ENCODE measurements at places on chromosomes 1 and 21. TPM values are rescaled to one million over a fixed set of nuclear protein-coding genes. Genes with fewer than 3 reads are reported as not detected.

Gene DENND2D
- total RNA-seq, result 2.3 TPM

Gene CACHD1
- 6.8 TPM for total RNA-seq

Gene RGS1
- 52.9 TPM for total RNA-seq

DNA sequence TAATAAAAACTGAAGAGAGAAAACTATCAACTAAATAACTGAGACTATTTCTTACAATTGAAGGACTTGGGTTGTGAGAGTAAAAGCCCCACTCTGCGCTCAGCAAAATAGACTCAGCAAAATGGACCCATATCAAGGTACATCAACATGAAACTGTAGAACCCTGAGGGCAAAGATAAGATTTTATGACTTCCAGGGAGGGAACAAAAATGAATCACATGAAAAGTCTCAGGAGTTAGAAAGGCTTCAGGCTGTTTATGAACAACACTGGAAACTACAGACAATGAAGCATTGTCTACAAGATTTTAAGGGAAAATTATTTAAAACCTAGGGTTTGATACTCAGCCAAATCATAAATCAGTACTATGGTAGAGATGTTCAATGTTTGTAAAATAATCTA is 434.3 kb downstream of the PTPRC start:
- no peak for DNase-seq
- no peak overlapping the region for H3K4me3 ChIP-seq
- no peak overlapping the region for H3K27ac ChIP-seq
- H3K4me1 ChIP-seq, result no peaks in the 10 kb centered on the region
- no peaks in the 10 kb centered on the region for H3K27me3 ChIP-seq

DNA sequence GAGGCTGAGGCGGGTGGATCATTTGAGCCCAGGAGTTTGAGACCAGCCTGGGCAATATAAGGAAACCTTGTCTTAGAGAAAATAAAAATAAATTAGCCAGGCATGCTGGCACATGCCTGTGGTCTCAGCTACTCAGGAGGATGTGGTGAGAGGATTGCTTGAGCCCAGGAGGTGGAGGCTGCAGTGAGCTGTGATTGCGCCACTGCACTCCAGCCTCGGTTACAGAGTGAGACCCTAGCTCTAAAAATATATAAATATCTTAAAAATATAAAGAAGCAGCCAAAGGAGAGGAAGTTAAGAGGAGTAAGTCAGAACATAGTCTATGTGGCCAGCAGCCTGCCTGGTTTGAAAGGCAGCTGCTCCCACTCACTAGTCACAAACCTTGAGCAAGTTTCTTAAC is 4.5 kb upstream of the IL10RB start:
- peaks cover 17% of the 10 kb centered on the region for H3K36me3 ChIP-seq
- no peak overlapping the region for H3K27ac ChIP-seq
- H3K4me3 ChIP-seq, result no peak overlapping the region
- DNase-seq, result no peak
- H3K27me3 ChIP-seq, result no peaks in the 10 kb centered on the region

GRCh38 chr1:168636642-168637111 is 60.3 kb downstream of the XCL1 start:
- peak; percentile 79 for DNase-seq
- H3K27me3 ChIP-seq, result no peaks in the 10 kb centered on the region
- no peaks in the 10 kb centered on the region for H3K36me3 ChIP-seq
- H3K4me1 ChIP-seq, result peaks cover 29% of the 10 kb centered on the region
- peak overlapping the region; percentile 62 for H3K27ac ChIP-seq

GRCh38 chr1:230393722-230394121 is 32.4 kb downstream of the PGBD5 start:
- H3K27ac ChIP-seq, result no peak overlapping the region
- peaks cover 3% of the 10 kb centered on the region for H3K27me3 ChIP-seq
- no peaks in the 10 kb centered on the region for H3K4me1 ChIP-seq
- no peak overlapping the region for H3K4me3 ChIP-seq

DNA sequence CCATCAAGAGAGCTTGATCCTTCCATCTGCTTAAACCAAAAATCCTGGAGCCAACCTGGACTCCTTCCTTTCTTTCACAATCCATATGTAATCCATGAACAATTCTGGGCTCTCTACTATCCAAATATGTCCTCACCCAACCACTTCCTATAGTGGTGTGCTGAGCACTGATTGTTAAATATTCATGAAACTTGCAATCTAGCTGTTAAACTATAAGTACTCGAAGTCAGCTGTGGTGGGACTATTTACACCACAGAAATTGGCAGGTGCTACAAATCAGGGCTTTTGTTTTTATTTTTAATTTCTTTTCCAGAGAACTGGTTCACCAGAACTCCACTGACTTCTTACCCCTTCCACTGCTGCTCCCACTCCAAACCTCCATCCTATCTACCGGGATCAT is 57.2 kb upstream of the KCND3 start:
- no peak overlapping the region for H3K4me3 ChIP-seq
- DNase-seq, result no peak
- H3K27ac ChIP-seq, result no peak overlapping the region
- H3K27me3 ChIP-seq, result no peaks in the 10 kb centered on the region
- H3K36me3 ChIP-seq, result no peaks in the 10 kb centered on the region
- no peaks in the 10 kb centered on the region for H3K4me1 ChIP-seq

DNA sequence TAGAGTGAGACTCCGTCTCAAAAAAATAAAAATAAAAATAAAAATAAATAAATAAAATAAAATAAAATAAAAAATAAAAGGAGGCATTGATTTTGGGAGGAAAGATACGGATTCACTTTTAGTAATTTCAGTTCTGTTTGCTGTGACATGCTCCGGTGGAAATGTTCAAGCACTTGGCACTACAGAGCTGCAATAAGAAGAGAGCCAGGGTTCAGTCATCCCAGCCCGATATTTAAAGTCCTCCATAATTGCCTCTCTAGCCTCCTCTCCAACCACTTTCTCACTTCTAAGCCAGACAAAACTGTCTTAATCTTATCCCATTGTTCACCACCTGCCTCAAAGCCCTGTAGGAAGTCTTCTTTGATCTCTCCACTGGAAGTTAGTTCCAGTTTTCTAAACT is 55.0 kb upstream of the MACF1 start:
- H3K4me3 ChIP-seq, result no peak overlapping the region
- no peaks in the 10 kb centered on the region for H3K27me3 ChIP-seq
- H3K4me1 ChIP-seq, result peaks cover 83% of the 10 kb centered on the region
- no peaks in the 10 kb centered on the region for H3K36me3 ChIP-seq

DNA sequence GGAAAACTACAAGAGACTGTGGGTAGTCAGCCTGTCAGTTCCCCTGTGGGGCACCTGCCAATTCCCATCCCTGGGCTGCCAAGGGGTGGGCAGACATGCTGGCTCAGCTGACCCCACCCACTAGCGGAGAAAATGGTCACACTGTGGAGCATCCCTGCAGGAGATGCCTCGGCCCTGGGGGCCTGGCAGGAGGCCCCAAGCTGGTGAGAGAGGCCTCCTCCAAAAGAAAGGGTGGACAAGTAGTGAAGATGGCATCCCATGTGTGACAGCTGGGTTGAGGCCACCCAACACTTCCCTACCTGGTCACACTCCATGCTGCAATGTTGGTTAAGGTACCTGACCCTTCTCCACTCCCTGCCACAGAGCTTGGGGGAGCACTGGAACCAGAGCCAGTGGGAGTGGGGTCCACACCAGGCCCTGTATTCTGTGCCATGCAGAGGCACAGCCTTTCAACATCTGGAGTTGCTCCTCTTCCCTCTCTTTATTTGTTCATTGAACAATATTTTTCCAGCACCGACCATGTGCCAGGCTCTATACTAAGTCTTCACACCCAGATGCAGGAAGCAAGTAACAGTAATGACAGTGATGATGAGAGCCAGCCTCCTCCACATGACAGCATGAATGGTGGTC is 59.5 kb downstream of the KLHDC7A start:
- H3K36me3 ChIP-seq, result no peaks in the 10 kb centered on the region
- no peak for DNase-seq
- H3K27ac ChIP-seq, result no peak overlapping the region

DNA sequence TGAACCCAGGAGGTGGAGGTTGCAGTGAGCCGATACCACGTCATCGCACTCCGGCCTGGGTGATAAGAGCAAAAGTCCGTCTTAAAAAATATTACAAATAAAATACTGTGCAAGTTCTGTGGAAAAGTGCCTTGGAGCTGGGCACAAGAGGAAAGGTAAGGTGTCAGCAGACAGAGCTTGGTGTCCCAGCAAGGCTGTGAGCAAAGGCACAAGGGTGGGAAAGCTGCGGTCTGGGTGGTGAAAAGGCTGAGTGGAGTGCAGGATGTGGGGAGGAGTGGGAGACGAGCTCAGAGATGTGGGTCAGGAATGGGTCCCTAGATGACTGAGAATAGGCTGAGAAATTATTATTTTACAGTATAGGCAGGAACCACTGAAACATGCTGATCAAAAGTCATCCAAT is 150.6 kb downstream of the RHOU start:
- H3K36me3 ChIP-seq, result no peaks in the 10 kb centered on the region
- DNase-seq, result no peak
- no peak overlapping the region for H3K27ac ChIP-seq
- no peaks in the 10 kb centered on the region for H3K27me3 ChIP-seq

DNA sequence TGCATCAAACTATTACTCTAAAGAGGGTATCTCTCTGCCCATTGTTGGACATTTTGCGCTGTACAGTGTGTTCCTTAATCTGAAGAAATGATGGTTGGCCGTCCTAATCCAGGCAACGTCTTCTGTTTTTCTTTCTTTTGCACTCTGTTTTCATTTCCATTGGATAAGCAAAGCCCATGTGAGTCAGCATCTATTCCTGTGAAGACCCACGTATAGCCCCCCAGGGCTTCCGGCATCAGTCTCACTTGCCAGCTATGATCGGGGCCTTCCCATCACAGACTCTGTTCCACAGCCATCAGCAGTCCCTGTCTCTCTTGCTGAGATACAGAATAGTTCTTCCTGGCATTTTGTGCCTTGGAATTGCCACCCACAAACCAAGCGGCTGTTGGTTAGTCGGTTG is 29.2 kb upstream of the BRDT start:
- no peaks in the 10 kb centered on the region for H3K4me1 ChIP-seq
- H3K36me3 ChIP-seq, result no peaks in the 10 kb centered on the region
- DNase-seq, result no peak
- H3K27me3 ChIP-seq, result no peaks in the 10 kb centered on the region
- H3K4me3 ChIP-seq, result no peak overlapping the region

GRCh38 chr1:6385488-6386191 is 7.9 kb downstream of the ACOT7 start:
- peak overlapping the region; percentile 1 for H3K27ac ChIP-seq
- H3K4me1 ChIP-seq, result no peaks in the 10 kb centered on the region
- DNase-seq, result peak; percentile 92
- no peaks in the 10 kb centered on the region for H3K27me3 ChIP-seq

DNA sequence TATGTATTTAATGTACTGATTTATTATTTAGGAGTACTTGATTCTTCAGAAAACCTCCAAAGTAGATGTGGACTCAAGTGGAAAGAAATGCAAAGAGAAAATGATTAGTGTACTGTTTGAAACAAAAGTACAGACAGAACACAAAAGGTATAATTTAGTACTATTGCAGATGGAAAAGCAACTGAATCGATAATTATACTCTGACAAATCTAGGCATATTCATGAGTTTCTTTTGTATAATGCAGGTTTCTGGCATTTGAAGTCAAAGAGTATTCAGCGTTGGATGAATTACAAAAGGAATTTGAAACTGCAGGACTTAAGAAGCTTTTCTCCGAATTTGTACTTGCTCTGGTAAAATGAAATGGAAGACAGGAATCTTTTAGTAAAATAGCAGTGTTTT is 12.5 kb downstream of the RWDD3 start:
- DNase-seq, result no peak
- no peak overlapping the region for H3K27ac ChIP-seq
- H3K4me3 ChIP-seq, result no peak overlapping the region
- H3K36me3 ChIP-seq, result no peaks in the 10 kb centered on the region
- peaks cover 17% of the 10 kb centered on the region for H3K4me1 ChIP-seq

DNA sequence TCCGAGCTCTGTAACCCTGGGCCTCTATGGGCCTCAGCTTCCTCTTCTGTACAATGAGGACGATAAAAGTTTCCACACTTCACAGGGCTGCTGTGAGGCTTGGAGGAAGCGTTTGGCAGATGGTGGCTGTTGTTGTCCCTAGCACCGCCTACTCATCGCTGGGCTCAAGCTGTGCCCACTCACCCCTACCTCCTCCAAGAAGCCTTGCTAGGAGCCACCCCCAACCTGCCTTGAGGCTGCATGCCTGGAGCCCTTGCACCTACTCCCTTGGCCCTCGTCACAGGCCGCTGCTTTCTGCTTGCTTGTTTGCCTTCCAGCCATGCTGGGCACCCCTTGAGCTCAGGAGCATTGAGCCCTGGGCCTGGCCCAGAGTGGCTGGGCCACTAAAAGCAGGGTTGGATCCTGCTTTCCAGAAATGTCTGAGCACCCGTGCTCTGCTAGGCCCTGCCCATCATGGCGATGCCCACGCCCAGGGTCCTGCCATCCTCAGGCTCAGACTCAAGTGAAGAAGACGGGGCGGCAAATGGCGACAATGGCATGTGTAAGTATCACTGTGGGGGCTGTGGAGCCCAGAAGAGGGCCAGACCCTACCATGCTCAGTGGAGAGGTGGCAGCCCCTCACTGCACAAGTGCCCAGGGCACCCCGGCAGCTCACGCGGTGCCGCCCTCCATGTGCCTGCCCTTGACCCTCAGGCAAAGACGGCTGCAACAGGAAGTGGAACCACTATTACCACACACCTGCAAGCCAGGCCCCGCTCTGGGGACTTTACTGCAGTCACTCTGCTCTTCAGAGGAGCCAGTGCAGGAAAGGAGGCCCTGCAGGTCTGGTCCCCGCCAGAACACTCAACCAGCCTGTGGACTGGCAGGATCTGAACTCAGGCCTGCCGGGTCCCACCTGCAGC is 9.5 kb downstream of the SH3BGRL3 start:
- peak overlapping the region; percentile 60 for H3K27ac ChIP-seq
- H3K4me1 ChIP-seq, result no peaks in the 10 kb centered on the region
- DNase-seq, result no peak
- no peaks in the 10 kb centered on the region for H3K27me3 ChIP-seq
- no peak overlapping the region for H3K4me3 ChIP-seq
- H3K36me3 ChIP-seq, result no peaks in the 10 kb centered on the region

- no peak within 1 kb of the TSS for H3K27ac ChIP-seq
- peak; percentile 73 for DNase-seq
- peak within 1 kb of the TSS; percentile 32 for H3K4me3 ChIP-seq
Observed at GRCh38 chr1:247857069-247857984, at the start of gene TRIM58. Gene TRIM58 (plus strand): TSS chr1:247857187. CDS start chr1:247857247, 60 bp downstream.

GRCh38 chr1:176954242-176954641 is 210.3 kb downstream of the ASTN1 start:
- H3K4me3 ChIP-seq, result no peak overlapping the region
- no peaks in the 10 kb centered on the region for H3K36me3 ChIP-seq
- no peaks in the 10 kb centered on the region for H3K27me3 ChIP-seq
- H3K27ac ChIP-seq, result no peak overlapping the region

DNA sequence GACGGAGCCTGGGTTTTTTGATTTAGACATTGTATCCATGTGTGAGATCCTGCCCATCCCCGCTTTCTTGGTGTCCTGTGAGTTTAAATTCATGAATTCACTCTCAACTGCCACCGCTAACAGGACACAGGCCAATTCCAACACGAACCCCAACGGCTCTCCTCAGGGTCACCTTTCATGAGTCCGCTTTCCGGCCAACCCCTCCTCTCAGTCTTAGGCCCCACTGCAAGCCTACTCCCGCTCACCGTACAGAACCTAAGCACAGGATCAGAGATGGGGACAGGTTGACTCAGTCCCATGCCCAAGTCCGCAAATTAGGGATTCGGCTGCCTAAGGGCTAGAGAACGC is 238 bp upstream of the SCP2 start:
- H3K27ac ChIP-seq, result peak overlapping the region; percentile 84
- no peaks in the 10 kb centered on the region for H3K27me3 ChIP-seq
- peak overlapping the region; percentile 81 for H3K4me3 ChIP-seq
- no peak for DNase-seq

- no peaks in the 10 kb centered on the region for H3K4me1 ChIP-seq
- DNase-seq, result no peak
- H3K27me3 ChIP-seq, result no peaks in the 10 kb centered on the region
- no peak overlapping the region for H3K27ac ChIP-seq
Observed at GRCh38 chr1:36024847-36025246, 59.0 kb upstream of the TEKT2 start.
